ENCODE measurements at places on chromosomes 12 and 14.

GRCh38 chr12:80187660-80188090 is 88.3 kb downstream of the OTOGL start:
- DNase-seq: no peak

- no peak for DNase-seq
Observed at GRCh38 chr14:67994531-67994930, 175.0 kb downstream of the RAD51B start.

GRCh38 chr12:96218989-96219678 is 25.0 kb downstream of the ELK3 start:
- DNase-seq: no peak

DNA sequence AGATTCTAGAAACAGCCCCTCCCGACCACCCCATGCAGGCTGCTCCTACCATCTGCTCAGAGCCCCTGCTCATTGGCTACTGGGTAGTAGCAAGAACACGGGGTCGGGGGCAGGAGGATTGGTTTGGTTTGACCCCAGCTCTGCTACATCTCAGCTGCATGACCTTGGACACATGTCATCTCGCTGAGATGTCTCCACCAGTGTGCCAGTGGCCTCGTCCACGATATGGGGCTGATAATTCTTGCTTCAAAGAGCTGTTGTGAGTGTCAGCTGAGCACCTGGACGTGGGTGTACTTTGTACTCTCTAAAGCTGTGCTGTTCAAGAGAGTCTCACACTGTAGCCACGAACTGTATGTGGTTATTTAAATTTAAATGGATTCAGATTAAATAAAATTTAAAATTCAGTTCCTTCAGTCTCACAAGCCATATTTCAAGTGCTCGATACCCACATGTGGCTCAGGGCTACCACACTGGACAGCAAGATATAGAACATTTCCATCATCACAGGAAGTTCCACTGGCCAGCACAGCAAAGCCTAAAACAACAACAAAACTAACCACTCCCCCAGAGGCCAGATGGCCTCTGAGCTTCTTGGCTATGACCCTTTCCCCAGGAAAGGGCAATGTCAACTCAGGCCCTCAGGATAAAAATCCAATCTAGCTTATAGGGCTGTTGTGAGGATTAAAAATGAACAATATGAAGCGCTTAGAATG is 18.6 kb downstream of the LTBP2 start:
- DNase-seq: no peak

DNA sequence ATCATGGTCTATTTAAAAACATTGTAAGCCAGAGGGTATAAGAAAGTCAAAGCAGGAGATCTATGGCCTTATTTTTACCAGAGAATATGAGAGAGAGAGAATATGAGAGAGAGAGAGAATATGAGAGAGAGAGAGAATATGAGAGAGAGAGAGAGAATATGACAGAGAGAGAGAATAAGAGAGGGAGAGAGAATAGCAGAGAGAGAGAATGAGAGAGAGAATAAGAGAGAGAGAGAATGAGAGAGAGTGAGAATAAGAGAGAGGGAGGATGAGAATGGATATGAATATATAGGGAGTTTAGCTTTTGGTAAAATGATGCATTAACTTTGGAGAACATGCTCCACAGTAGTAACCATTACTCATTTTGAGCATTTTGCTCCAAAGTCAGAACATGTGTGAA is 48.0 kb upstream of the ALG10B start:
- no peak for DNase-seq
